Fibroblast of pulmonary artery (primary cell): ENCODE measurements at places on chromosomes 3 and 15.

- DNase-seq = no peak
These were observed 157.3 kb upstream of the BHLHE40 start for GRCh38 chr3:4821975-4822374.

GRCh38 chr15:89647191-89647851 is 7.9 kb downstream of the KIF7 start:
- peak; percentile 68 for DNase-seq

GRCh38 chr3:159486580-159486979 is 502.1 kb upstream of the IL12A start:
- peak; percentile 10 for DNase-seq

- no peak for DNase-seq
These were observed 357.9 kb downstream of the KCNH8 start for GRCh38 chr3:19506171-19506570.

DNA sequence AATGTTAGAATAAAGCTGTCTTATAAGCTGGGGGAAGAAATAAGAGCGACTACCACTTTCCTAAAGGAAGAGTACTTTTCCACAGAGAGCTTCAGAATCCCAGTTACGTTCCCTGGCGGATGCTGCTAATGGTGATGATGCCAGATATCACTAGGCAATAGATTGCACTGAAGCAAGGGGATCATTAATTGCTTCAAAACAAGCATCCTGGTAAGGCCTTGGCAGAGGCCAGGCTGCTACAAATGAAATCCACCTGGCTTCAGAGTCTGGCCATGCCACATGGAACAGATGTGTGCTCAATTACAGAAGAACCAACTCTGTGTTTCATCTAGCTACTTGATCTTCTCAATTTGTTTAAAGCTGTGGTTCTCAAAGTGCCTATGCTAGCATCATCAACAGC is 129.2 kb upstream of the IL12A start:
- no peak for DNase-seq

DNA sequence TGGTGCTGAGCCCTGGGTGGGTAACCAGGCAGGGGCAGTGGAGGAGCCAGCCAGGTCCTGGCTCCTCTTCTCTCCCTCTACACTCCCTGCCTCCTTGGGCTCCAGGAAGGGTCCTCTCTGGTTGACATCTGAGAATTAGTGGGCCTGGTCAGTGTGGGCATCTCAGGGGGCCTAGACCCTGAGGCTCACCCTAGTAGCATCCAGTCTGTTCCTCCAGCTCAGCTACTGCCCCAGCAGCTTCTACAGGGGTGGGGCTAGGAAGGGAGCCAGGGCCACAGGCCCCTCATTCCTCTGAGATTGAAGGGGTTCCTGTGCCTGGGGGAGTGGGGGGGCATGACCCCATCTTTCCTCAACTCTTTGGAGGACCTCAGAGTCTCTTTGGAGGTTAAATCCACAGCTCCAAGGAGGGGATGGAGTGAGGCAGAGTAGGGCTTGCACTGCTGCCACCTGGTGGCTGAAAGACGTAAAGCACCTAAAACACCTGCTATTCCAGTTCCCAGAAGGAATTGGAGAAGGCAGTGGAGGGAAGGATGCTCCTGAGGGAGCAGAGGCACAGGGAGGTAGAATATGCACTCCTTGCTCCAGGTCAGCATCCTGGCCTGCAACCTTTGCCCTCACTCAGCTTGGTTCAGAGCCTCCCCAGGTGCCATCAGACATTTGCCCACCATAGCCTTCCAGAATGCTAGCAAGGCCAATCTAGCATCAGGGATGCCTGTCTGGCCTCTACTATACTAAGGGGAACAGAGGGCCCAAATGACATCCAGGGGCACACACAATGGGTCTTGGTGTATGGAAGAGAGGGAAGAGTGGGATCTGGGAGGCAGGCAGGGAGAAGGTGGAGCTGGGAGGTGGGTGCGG is 25.1 kb downstream of the C3orf18 start:
- DNase-seq = peak; percentile 67

- no peak for DNase-seq
These were observed 87.0 kb upstream of the ZNF280D start for GRCh38 chr15:56820333-56820732.

GRCh38 chr15:78712797-78713515 is 71.9 kb upstream of the CHRNB4 start:
- DNase-seq = no peak
